ENCODE measurements at places on chromosomes 2 and 18.
A peak's percentile ranks its signal among the peaks of the same experiment; 100 is the strongest.

DNA sequence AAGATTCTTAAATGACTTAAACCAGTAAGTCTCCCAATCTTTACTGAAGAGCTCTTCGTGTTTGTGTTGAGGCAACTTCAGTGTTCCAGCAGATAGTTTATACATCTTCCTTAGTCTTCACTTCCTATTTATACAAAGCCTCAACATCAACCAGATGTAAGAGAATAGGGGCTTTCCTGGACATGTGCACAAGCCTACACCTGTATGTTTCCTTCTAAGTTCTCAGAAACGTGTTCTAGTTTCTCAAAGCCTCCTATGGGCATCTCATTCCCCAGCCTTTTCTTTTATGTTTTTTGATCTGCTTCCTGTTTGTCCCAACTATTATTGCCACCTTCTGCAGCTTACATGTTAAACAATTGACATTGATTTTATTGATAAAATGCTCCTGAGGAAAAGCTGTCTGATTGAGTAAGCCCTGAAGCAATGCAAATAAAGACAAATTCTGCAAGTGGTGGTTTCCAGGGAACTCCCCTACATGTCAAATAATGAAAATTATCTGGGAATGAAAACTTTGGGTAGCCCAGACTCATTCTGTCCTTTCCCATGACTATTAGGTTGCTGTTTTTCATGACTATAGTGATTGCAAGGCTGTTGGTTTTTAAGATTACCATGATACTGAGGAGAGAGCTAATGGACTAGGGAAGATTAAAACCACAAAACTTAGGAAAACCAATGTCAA lies 663.3 kb upstream of the ACVR2A start:
- no peak for DNase-seq

DNA sequence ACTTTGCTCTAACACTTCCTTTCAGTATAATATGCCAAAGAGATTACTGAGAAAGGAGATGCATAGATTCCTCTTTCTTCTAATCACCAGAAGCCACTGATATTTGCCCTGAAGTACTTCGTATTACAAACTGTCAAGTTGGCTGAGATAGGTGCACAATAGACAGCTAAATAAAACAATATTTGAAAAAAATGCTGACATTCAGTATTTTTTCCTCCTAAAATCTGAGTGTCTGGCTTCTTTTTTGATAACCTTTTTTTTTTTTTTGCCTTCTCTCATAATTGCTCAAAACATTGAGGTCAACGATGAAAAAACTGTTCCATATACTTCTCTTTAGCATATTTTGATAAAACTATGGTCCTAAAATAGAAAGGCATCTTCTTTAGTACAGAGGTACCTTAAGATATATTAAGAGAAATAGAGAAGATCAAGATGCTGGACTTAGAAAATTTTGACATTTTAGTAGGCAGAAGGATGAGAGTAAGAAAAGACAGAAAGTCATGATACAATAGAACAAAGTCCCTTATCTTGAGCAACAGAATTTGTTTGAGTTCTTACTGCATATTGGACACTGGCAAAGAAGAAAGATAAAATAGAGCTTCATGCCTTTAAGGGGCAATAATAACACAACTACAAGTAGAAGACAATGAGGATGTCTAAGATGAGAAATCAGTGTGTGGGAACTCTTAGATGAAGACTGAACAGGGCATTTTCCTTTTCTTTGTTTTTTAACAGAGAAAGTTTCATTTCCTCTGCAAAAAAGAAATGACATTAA lies 220.7 kb downstream of the PTH2R start:
- DNase-seq, result no peak

DNA sequence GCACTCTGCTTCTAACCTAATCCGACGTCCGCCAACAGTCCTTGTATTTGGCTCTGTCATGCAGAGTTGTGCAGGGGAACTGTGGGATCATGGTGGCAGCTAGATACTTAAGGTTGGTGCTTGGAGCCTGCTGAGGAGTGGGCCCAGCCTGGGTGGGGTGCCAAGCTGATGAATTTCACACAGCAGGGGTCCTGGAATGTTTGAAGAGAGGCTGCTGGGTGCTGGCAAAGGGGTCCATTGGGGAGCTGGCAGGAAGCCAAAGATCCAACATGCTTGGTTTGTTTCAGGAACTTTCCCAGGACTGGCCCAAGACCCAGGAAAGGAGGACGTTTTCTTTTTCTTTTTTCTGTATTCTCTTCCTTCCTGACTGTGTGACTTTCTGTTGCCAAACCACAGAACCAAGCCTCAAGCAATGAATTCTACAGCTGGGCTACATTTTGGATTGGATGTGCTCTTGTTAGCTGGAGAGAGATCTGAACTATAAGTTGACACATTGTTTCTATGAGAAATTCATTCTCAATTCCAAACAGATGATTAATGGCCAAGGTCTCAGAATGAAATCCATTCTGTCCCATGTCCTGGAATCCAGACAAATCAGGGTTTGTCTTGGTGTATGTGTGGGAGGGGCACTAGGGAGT lies 49.9 kb downstream of the DHRS9 start:
- no peak for DNase-seq

DNA sequence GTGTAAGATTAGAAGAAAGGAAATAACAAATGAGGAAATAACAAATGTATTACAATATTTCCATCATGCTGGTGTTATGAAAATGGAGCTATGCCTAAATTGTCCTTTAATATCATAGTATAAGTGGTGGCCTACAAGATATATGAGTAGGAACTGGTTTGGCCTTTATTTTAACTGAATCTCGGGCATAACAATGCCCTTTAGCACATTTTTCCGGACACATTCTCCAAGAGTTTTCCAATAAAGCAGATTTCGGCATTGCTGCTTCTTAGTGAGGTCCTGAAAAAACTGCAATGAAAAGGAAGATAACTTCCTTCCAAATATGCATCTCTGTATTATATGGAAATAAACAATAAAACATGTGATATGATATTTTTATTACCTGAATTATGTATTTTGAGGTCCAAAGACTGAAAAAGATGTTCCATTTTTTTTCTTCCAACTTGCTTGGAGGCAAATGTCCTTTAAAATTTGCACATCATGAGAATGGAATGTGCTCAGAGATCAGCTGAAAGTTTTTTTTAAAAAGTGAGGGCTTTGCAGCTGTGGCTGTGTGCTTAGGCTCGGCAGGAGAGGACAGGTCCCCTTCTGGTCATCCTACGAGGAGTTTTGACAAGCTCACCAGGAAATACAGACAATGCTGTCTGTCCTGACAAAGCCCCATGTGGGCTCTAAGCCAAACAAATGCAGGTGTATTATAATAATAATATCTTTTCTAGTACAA lies 132.3 kb upstream of the RND3 start:
- DNase-seq, result no peak

GRCh38 chr2:1173528-1173927 lies 222.9 kb downstream of the SNTG2 start:
- no peak for DNase-seq

- no peak for DNase-seq
These were observed 47.6 kb downstream of the LIPG start for GRCh38 chr18:49609256-49610021.

- no peak for DNase-seq
These were observed 10.4 kb upstream of the RAPGEF4 start for GRCh38 chr2:172725284-172725683.

- no peak for DNase-seq
These were observed 22.6 kb downstream of the DHRS9 start for GRCh38 chr2:169091761-169092519.

DNA sequence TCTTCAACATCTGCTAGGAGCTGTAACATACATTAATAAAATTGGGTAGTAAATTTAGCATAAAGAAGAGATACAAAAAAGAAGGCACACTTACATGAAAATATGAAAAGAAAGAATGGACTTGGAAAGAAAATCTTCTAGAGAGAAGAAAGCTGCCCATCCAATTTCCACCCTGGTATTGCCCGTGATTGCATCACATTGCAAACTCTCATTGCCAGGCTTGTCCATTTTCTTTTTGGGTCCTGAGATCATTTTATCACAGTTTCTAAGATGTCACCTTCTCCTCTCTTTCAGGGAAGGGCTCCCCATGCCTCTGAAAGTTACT lies 321.5 kb downstream of the RND3 start:
- no peak for DNase-seq

- no peak for DNase-seq
These were observed 327.6 kb downstream of the NCKAP5 start for GRCh38 chr2:133240491-133241223.

GRCh38 chr2:143128681-143129580 lies at the start of gene ARHGAP15:
Gene ARHGAP15, plus strand, starts transcription at chr2:143129419.
- DNase-seq, result peak; percentile 82

DNA sequence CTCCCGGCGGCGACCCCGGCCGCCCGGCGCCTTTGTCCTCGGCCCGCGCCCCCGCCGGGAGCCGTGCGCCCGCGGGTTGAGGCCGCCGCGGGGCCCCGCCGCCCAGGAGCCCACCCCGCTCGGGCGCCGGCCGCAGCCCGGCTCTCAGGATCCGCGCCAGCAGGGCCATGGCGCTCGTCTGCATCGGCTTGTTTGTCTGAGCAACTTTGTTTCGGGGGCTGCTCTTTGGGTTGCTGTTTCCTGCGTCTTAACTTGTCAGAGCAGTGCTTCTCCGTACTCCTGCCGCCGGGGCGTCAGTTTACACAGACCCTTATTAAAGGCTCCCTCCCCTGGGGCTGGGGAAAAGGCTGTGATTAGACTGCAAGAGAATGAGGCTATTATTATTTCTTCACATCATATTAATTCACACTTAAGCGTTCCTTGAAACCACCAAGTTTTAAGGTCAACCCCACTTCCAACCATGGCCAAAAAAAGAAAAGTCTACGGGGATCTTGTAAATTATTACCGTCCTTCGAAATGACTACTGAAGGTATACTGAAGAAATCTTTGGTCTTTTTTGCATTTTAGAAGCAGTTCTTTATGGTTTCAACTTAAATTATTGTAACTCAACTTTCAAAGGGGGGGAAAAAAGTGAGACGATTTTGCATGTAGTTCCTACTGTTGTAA lies at the start of gene CYP27C1:
Gene CYP27C1 (minus strand): TSS at position 198 of the 666 bp plus-strand sequence. CDS start 29 bp downstream, at position 169.
- DNase-seq, result peak; percentile 4

DNA sequence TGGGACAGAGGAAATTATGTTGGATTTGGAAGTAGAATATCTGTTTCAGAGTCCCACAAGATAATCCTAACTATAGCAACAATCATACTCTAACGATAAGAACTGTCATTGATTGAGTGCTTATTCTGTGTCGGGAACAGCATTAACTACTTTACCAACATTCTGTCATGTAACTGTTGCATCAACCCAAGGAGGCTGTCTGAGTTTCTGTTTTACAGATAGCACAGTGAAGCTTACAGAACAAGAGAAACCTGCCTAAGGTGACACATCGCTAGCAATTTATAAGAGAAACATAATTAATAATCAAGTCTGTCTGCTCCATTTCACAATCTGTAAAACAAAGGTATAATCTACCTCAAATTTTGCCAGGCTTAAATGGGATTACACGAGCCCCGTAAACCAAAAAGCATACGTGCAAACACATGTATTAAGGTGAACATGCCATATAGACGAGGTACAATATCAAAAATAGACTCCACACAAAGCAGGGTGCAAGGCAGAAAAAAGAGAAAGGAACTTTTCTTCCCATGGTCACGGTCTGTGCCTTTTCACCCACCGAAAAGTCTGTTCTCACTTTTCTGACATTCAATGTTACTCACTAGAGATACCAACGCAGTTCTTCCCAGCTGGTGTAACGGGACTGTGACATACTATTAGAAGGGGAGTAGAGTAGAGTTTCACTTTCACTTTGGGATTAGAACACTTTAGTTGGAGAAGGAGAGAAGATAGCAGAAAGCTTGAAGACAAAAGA lies 37.2 kb upstream of the SLC8A1 start:
- DNase-seq, result peak; percentile 36

DNA sequence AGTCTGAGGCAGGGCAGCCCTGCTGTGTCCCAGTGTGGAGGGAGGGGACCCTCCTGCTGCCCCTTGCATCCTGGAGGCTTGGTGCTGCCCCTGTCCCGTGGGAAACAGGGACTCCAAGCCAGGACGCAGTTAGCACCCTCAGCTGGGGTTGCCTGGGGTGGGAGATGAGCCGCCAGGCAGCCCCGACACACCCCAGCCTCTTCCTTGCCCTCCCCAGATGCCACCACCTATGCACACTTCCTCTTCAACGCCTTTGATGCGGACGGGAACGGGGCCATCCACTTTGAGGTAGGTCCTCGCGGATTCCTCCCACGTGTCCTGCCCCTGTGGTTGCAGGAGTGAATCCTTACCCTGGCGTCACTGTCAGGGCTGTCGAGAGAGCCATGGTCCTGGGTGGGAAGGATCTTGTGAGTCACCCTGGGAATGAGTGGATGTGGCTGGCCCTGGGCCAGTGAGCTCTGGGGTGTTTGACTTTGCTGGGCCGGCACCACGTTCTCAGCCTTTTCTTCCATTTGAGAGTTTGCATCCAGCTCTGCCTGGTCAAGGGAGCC lies 27.5 kb upstream of the FAHD2A start:
- no peak for DNase-seq

GRCh38 chr2:152098496-152099366 lies at the start of gene CACNB4:
Gene CACNB4, minus strand, starts transcription at chr2:152099044.
- DNase-seq, result peak; percentile 24

- DNase-seq, result no peak
These were observed 5.6 kb downstream of the DSC1 start for GRCh38 chr18:31156821-31157763.

All from suppressor macrophage (primary cell).